ENCODE measurements at places on chromosomes 6 and 20. TPM values are rescaled to one million over a fixed set of nuclear protein-coding genes. Genes with fewer than 3 reads are reported as not detected.

The PHACTR1 gene
- 5.7 TPM for total RNA-seq

The C20orf141 gene
- not detected for total RNA-seq

The MMP24 gene
- under 0.01 TPM for total RNA-seq

The FAM217A gene
- total RNA-seq = not detected

The SS18L1 gene
- 11.5 TPM for total RNA-seq

The ISM1 gene
- total RNA-seq = 1.0 TPM

Data from skeletal muscle tissue (tissue), 5 donors.